Activated T-helper 17 cell treated with anti-CD3 and anti-CD28 coated beads, Interleukin-2, amount 50 U/mL, for 72 hours (primary cell): ENCODE measurements at places on chromosomes 12 and 14. TPM values are rescaled to one million over a fixed set of nuclear protein-coding genes. Genes with fewer than 3 reads are reported as not detected.

Gene INHBE
- total RNA-seq: not detected

Gene SDR9C7
- not detected for total RNA-seq

Gene BTBD6
- 19.5 TPM for total RNA-seq

Gene NFATC4
- total RNA-seq: not detected

Gene WNT1
- total RNA-seq: not detected

Gene CDC42BPB
- 7.3 TPM for total RNA-seq

Gene PPP1R1A
- not detected for total RNA-seq

Gene PPFIA2
- total RNA-seq: not detected

Gene PTPRO
- 0.37 TPM for total RNA-seq

Gene ARMH4
- not detected for total RNA-seq

Gene PUS1
- total RNA-seq: 75.2 TPM

Gene MIPOL1
- total RNA-seq: 1.5 TPM

Gene HECTD1
- 88.3 TPM for total RNA-seq
